T-helper 9 cell (primary cell): ENCODE measurements at places on chromosomes 2 and 18.

- no peak for DNase-seq
Measured at GRCh38 chr2:191264647-191265081, 19.5 kb downstream of the MYO1B start.

DNA sequence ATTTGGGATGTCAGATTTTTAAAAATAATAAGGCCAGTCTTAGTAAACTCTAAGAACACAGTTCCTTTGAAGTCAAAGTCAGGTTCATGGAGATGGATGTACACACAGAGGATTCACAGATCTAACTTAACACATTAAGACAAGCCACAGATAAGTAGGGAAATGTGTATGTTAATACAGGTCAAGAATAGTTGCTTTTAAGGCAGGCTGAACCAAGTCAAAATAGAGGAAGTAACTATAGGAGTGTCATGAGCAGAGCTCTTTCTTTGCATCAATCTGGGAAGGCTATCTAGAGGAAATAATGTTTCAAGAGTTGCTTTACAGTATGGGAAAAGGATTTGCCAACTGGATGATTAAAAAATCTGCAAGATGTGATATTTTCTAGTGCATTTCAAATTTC lies 128.0 kb upstream of the FBXO11 start:
- no peak for DNase-seq

- DNase-seq = no peak
Measured at GRCh38 chr2:52017646-52018235, 985.8 kb upstream of the NRXN1 start.

DNA sequence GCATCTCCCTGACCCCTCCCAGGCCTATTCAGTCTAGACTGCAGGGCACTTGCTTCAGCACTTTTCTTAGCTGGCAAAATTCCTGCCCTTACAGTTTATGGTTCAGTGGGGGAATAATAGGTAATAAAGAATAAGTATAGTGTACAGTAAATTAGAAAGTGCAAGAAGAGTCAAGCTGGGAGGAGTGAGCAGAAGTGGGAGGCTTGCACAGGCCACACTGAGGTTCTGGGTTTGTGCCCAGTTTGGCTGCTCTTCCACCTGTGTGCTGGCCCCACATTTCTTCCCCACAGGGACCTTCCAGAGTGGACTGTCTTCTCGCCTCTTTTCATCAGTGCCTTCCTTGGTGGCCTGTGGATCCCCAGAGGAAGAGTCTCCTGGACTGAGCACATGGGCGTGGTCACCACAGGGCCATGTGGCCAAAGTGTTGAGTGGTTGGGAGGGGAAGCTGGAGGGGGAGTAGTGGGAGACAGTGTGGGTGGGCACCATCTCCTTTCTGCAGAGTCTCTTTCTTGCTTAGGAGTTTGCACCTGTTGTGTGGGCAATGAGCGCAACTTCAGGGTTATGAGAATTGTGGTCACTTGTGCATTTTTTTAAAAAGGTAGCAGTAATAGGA lies 128.6 kb upstream of the ZSWIM2 start:
- no peak for DNase-seq

DNA sequence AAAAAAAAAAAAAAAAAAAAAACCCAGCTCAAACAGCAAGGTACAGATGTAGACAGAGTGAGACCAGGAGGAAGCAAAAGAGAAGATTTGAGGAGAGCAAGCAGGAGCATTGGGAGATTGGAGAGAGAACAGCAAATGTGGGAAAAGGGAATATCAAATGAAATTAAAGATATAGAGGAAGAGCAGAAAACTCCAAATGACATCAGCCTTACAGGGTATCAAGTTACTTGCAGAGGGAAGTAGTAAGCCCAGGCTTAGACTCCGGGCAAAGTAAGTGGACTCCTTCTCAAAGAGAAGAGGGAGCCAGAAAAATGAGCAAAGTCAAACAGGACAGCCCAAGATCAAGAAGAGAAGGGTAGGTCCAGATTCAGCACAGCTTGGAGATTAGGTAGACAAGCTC lies 93.3 kb upstream of the PPP1CB start:
- DNase-seq = no peak

- DNase-seq = no peak
Measured at GRCh38 chr2:170310876-170311502, 133.0 kb downstream of the MYO3B start.

GRCh38 chr2:7022492-7023385 lies 105.5 kb downstream of the RNF144A start:
- DNase-seq = no peak

DNA sequence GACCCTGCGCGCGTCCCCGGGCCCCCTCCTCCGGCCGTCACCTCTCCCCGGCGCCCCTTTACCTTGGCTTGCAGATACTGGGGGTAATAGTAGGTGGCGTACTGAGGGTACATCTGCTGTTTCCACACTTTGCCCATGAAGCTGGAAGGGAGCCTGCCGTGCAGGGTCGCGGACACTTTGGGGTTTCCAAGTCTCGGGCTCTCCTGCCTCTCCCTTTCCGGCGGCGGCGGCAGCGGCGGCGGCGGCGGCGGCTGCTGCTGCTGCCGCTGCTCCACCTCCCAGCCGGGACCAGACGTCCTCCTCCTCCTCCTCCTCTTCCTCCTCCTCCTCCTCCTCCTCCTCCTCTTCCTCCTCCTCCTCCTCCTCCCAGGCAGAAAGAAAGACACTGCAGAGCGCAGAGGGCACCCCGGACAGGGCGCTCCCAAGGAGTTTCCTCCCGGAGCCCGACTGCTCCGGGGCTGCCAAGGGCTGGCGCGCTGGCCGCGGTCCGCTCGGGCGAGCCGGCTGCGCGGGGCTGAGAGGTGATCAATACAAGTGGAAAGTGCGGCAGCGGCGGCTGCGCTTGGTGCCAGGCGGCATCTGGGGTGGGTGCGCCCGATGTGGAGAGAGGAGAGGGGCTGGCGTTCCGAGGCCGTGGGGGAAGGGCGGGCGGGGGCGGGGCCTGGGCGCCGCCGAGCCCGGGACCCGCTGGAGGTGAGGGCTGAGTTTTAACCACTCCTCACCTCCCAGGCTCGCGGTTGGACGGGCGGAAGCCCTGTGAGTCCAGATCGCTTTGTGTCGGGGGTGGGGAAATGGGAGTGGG lies at the start of gene RBMS1:
Gene RBMS1 (minus strand): TSS at position 581 of the 802 bp plus-strand sequence. CDS start 444 bp downstream, at position 137.
- DNase-seq = peak; percentile 44

DNA sequence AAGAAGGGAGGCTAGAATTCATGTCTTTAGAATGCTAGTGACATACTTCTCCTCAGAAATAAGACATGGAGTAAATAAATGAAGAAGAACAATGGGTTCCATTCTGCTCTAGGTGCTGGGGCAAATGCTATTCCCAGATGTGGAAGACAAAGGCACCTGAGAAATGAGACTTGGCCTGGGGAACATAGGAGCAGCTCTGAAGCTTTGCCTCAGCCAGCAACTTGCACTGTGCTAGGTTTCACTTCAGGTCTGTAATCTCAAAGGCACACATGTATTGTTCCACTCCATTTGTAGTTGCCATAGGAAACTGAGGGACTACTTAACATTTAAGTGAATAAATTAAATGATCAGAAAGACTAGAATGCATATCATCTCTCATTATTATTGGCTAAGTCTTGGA lies 538.9 kb upstream of the REG3G start:
- DNase-seq = no peak

DNA sequence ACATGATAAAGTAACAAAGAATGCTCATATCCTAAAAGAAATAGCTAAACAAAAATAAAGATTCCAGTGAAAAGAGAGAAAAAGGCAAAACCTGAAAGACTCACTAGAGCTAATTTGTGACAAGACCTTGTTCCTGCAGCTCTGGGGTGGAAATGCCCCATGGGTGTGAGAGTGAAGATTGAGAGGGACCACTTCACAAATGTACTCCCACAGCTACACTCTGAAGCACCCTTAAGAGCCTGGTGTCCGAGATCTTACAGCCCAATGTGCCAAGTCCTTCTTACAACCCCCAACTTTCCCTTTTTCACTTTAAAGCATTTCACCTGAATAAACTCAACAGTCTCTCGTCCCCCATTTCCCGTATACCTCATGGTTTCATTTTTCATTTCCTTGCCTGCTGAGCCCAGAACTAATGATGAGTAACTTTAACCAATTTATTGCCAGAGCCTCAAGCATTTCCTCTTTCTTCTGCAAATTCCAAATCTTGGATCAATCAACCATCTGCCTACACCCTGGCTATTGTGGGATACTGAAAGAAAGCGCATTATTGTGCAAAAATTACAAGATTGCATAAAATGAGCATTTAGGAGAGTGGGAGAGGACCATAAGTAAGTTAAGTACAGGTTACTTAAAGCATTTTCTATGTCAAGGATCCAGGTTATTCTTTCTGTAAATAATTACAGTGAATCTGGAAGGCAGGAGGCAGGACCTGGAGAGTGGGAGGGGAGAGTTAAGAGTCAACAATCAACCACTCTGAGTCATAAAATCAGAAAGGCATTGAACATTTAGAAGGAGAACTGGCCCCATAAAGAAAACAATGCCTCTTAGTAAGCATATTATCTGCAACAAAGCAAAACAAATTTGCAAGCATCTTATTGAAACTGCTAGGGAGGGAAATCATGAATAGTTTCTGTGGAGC lies 804.4 kb upstream of the CELF4 start:
- no peak for DNase-seq

DNA sequence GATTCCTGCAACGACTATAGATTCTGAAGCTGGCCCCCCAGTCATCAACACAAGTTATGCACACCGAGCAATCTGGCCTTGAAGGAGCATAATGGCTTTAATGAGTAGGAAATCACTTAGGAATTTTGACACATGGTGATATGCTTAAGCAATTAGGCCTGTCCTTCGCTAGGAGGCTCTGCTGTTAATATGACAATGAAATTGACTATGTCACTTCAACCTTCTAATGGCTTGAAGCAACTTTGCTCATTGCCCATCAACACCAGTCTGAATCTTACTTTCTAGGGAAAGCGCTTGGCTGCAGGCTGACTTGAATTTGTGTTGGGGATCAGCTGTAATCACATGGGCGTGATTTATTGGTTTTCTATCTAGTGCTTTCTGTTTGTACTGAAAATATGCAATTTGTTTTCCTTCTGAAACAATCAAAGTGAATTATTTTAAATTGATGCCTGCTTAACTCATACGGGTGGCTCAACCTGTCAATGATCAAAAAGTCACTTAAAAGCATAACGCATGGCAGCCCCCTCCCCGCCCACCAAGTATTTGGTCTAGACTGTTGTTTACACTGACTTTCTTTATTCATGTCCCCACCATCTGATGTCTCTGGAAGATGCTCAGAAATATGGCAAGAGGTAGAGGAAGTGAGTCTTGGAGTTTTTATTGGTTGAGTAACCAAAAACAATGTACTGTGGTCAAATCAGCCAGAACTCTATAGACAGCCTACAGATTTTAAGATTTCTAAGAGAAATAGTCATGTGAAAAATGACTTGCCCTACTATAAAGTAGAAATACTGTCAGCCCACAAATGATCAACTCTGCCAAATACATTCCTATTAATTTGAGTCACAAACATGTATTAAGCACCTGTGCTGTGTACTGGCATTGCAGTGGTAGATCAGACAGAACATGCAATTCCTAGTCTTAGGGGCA lies 344.9 kb downstream of the RBM43 start:
- no peak for DNase-seq

GRCh38 chr2:239716009-239716408 lies 309.1 kb downstream of the NDUFA10 start:
- no peak for DNase-seq

- peak; percentile 24 for DNase-seq
Measured at GRCh38 chr2:175180701-175181103, 808 bp downstream of the ATP5MC3 start.

DNA sequence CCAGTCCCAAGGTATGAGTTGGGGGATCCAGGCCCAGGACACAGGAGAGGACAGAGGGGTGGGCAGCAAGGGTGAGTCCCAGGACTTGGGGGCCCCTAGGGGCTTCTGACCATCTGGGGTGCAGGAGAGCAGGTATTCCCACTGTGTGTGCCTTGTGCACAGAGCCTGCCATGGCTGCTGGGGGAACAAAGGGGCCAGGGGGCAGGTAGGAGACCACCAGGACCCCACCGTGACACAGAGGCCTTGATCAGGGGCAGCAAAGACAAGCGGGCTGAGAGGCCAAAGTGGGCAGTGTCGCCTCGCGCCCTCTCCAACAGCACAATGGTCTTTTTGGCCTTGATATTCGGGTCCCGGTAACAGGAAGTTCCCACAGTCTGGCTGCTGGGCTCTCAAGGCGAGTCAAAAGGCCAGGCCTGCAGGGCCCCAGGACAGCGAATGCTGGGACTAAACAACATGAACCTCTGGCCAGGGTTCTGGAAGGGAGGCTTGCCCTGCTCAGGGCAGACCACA lies 12.3 kb upstream of the GPR17 start:
- no peak for DNase-seq

DNA sequence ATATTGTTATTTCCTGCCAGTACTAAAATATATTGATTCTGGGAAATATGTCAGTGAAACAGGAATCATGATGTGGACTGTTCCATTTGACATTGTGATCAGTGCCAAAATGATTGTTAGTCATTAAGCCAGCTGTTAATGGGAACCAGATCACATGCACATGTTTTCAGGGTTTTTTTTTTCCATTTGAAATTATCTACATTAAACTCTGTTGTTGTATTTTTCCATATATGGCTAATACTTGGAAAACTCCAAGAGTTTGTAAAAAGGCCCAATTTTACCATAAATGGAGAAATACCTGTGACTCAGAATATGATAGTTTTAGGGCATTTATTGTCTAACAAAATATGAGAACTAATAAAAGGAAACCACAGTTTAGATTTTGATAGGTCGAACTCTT lies 13.4 kb downstream of the ITGAV start:
- no peak for DNase-seq

GRCh38 chr18:10017043-10017442 lies 103.2 kb downstream of the VAPA start:
- DNase-seq = no peak

GRCh38 chr2:49719241-49719640 lies 564.9 kb upstream of the FSHR start:
- DNase-seq = no peak

DNA sequence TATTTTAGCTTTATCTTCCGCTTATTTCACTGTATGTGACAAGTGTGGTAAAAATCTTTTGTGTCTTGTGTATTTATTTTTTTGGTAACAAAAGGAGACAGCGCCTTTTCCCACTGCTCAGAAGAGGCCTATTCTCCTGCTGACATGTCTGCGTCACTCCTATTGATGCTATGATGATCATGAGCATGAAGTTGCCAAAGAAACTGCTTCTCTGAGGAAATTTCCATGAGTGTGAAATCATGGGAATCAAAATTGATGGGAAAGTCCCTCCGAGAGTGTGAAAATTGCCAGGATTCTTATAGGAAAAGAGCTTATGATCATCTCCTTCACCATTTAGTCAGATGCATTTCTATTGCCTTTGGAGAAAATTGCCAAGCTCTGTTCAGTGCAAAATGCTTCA lies 36.5 kb upstream of the DARS1 start:
- DNase-seq = no peak

DNA sequence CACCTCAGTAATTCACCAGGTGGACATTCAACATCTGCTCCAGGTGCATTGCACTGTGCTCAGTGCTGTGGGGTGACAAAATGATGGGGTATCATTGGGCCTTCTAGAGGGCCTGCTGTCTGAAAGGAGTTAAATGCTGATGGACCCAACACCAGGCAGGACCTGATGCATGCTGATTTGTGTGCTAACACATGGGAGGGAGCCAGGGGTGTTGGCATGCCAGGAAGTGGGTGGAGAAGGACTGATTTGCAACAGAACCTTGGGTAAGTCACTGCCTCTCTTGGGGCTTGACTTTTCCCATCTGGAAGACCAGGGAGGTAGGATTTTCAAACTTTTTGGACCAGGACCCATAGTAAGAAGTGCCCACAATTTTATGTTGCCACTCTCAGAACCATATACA lies 57.9 kb upstream of the CXCR4 start:
- no peak for DNase-seq
